ENCODE measurements at places on chromosomes 3 and 15. TPM values are rescaled to one million over a fixed set of nuclear protein-coding genes. Genes with fewer than 3 reads are reported as not detected.
A peak's percentile ranks its signal among the peaks of the same experiment; 100 is the strongest.

Gene PARP6
- total RNA-seq = 127 TPM

GRCh38 chr15:41483115-41483514 is 10.6 kb upstream of the ITPKA start:
- H3K27ac ChIP-seq = no peak overlapping the region
- H3K4me1 ChIP-seq = no peaks in the 10 kb centered on the region
- DNase-seq = no peak
- peaks cover 52% of the 10 kb centered on the region for H3K36me3 ChIP-seq
- H3K27me3 ChIP-seq = no peaks in the 10 kb centered on the region

GRCh38 chr3:186825294-186825821 is 17.2 kb upstream of the ADIPOQ start:
- peak; percentile 44 for DNase-seq
- peak overlapping the region; percentile 58 for H3K4me3 ChIP-seq
- H3K27me3 ChIP-seq = peaks cover 80% of the 10 kb centered on the region
- no peaks in the 10 kb centered on the region for H3K36me3 ChIP-seq

DNA sequence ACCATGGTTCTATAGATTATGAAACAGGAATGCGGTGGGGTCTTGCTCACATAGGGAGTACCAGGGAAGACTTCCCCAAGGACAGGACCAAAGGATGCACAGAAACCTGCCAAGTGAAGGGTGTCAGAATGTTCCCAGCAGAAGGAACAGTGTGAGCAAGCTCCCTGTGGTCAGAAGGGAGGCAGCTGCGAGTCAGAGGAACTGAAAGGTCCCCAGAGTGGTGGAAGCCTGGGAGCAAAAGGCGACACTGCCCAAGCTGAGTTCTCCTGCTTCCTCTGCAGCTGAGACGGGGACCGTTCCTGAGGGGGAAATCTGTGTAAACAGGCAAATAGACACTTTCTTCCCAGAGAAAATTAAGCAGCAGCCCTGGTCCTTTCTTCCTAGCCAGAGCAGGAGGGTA is 14.2 kb upstream of the SLC6A6 start:
- H3K4me3 ChIP-seq = no peak overlapping the region
- no peak for DNase-seq
- H3K27me3 ChIP-seq = no peaks in the 10 kb centered on the region
- no peaks in the 10 kb centered on the region for H3K36me3 ChIP-seq
- no peaks in the 10 kb centered on the region for H3K4me1 ChIP-seq
- no peak overlapping the region for H3K27ac ChIP-seq

GRCh38 chr3:65303431-65303830 is 615.6 kb upstream of the ADAMTS9 start:
- H3K27ac ChIP-seq = no peak overlapping the region
- DNase-seq = no peak
- H3K4me3 ChIP-seq = no peak overlapping the region
- H3K27me3 ChIP-seq = peaks cover 7% of the 10 kb centered on the region

- no peak for DNase-seq
- peak overlapping the region; percentile 19 for H3K27ac ChIP-seq
These were observed 211.2 kb downstream of the FOXP1 start for GRCh38 chr3:71372241-71372768.

GRCh38 chr3:191085091-191085490 is 114.0 kb upstream of the OSTN start:
- H3K27ac ChIP-seq = no peak overlapping the region
- H3K4me3 ChIP-seq = no peak overlapping the region
- H3K36me3 ChIP-seq = no peaks in the 10 kb centered on the region
- no peaks in the 10 kb centered on the region for H3K4me1 ChIP-seq
- H3K27me3 ChIP-seq = no peaks in the 10 kb centered on the region

Data from mesothelial cell of epicardium (in vitro differentiated cells).